ENCODE measurements at places on chromosomes 2 and 18. TPM values are rescaled to one million over a fixed set of nuclear protein-coding genes. Genes with fewer than 3 reads are reported as not detected.

CCDC74A gene
- 3.2 TPM for total RNA-seq

IFIH1 gene
- total RNA-seq, result 2.6 TPM

CHRND gene
- total RNA-seq, result not detected

NYAP2 gene
- total RNA-seq, result not detected

DSEL gene
- total RNA-seq, result 3.3 TPM

DNA sequence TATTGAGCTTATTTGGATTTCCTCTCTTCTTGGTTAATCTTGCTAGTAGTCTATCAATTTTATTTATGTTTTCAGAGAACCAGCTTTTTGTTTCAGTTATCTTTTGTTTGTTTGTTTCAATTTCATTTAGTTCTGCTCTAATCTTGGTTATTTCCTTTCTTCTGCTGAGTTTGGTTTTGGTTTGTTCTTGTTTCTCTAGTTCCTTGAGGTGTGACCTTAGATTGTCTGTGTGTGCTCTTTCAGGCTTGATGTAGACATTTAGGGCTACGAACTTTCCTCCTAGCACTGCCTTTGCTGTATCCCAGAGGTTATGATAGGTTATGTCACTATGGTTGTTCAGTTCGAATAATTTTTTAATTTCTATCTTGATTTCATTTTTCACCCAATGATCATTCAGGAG, 141.6 kb downstream of the ZNF236 start:
- no peak for DNase-seq

- no peak for DNase-seq
These were observed 24.2 kb downstream of the XRCC5 start for GRCh38 chr2:216133397-216133796.

GRCh38 chr2:3034396-3034795, 343.2 kb downstream of the EIPR1 start:
- DNase-seq, result no peak

GRCh38 chr2:11348209-11348749, 3.8 kb upstream of the ROCK2 start:
- DNase-seq, result no peak

- DNase-seq, result no peak
These were observed 45.8 kb downstream of the SLC4A5 start for GRCh38 chr2:74297391-74297790.

GRCh38 chr2:16481351-16481750, 184.3 kb downstream of the CYRIA start:
- peak; percentile 88 for DNase-seq

GRCh38 chr2:219628235-219628985, 980 bp downstream of the SLC4A3 start:
- no peak for DNase-seq

GRCh38 chr2:129923265-129924091, 56.0 kb upstream of the RAB6C start:
- peak; percentile 40 for DNase-seq

DNA sequence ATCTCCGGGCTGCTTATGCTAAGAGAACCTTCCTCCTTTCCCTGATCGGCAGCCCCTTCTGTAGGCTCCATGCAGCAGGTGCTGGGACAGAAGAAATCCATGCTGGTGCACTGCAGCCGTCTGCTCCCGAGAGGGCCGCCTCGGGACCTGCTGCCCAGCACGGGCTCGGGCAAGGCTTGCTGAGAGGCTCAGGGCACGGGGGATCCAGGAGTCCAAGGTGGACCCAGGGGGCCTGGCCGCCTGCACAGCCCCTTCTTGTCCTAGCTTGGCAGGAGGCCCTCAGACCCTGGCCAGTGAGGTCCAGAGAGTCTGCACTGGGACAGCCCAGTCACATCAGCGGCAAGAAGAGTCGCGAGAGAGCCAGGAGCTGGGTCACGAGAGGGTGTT, 13.3 kb upstream of the DUSP2 start:
- no peak for DNase-seq

- no peak for DNase-seq
These were observed 8.2 kb downstream of the IL1A start for GRCh38 chr2:112776113-112776512.

Data from bronchial epithelial cell (primary cell).